BJ (cell line): ENCODE measurements at places on chromosomes 16 and 17.

DNA sequence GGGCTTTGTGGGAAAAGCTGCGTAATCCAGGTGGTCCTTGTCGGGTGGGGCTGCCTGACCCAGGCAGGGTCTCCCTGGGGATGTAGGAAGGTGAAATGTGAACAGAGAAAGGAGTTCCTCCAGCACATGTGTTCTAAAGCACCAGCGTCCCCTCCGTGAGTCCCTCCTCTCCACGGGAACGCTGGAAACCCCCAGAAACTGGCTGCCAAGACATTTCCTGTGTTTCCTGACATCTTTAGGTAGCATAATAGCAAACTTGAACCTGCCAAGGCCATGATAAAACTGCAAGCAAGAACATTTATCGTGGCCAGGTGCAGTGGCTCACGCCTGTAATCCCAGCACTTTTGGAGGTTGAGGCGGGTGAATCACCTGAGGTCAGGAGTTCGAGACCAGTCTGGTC is 12.6 kb upstream of the PYDC1 start:
- no peak for DNase-seq

GRCh38 chr17:81440051-81440471 is 44.8 kb downstream of the BAHCC1 start:
- no peak for DNase-seq

GRCh38 chr16:74448990-74449389 is 27.7 kb upstream of the CLEC18B start:
- peak; percentile 89 for DNase-seq

- DNase-seq = no peak
Measured at GRCh38 chr17:36600936-36601302, 464 bp upstream of the MRM1 start.

DNA sequence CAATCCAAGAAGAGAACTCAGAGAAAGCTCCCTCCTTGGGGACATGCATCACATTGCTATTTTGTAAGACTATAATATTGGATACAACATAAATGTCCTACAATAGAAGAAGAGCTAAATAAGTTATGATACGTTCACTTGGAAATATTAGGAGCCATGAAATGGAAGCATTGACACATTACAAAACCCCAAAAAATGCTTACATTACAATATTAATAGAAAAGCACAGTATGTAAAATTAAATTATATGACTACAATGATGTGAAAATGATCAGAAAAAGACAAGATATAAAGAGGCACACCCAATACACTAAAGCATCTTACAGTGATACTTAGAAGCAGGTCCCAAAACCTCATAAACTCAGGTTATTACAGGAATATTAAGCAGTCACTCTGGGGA is 694.1 kb downstream of the TOX3 start:
- DNase-seq = no peak

- no peak for DNase-seq
Measured at GRCh38 chr17:79942011-79942405, 93.7 kb downstream of the TBC1D16 start.

DNA sequence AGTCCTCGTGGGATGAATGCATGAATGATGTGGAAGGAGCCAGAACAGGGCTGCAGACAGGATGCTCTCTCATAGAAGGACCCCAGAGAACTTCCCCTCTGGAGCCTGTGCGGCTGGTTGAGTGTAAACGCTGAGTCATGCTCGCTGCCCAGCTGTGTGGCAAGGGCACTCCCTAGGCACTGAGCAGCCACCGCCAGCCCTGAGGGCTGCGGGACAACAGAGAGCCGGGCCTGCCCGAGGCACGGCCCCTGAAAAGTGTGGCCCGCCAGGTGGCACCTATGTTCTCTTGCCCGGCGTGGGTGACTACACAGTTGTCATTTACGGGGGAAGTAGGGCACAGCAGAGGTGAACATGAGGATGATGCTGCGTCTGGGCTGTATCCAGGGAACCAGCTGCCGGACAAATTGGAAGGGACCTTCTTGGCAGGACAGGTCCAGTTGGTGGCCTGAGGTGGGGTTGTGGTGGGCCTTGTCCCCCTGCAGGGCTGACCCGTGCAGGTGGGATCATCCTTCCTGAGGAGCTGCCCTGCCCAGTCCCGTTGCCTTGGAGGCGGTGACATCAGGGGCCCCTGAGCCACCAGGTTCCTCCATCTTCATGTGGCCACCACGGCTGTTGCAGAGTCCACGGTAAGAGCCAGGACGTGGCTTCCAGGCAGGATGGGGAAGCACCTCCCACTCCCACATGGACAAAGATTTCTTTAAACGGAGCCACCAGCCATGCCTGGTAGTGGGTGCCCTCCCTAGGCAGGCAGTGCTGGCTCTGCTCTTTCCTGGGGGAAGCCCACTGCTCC is 94.8 kb upstream of the CBX4 start:
- DNase-seq = no peak

DNA sequence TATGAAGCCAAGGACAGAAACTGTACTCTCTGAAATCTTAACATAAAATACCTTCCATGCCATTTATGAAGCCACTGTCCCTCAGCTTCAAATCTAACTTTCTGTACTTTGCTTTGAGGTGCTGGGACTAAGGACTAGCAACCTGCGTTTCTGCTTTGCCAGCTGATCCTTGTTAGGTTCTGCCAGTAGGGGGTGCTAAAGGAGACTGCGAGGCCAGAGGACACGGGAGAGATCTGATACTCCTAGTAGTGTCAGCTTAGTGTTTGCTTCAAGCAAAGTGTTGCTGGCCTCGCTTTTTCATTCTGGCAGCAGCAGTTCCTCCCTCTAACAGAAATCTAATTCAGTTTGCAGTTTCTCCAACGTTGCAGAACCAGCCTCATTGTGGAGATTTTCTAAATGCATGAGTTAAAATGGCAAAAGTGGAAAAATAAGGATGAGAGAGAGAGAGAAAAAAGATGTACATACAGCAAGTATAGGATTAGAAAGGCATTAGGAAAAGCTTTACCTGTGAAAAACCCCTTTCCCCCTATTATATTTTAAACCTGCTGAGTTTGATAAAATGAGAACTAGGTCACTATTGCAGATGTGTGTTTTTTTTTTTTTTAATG is 297.5 kb downstream of the CA10 start:
- DNase-seq = no peak

DNA sequence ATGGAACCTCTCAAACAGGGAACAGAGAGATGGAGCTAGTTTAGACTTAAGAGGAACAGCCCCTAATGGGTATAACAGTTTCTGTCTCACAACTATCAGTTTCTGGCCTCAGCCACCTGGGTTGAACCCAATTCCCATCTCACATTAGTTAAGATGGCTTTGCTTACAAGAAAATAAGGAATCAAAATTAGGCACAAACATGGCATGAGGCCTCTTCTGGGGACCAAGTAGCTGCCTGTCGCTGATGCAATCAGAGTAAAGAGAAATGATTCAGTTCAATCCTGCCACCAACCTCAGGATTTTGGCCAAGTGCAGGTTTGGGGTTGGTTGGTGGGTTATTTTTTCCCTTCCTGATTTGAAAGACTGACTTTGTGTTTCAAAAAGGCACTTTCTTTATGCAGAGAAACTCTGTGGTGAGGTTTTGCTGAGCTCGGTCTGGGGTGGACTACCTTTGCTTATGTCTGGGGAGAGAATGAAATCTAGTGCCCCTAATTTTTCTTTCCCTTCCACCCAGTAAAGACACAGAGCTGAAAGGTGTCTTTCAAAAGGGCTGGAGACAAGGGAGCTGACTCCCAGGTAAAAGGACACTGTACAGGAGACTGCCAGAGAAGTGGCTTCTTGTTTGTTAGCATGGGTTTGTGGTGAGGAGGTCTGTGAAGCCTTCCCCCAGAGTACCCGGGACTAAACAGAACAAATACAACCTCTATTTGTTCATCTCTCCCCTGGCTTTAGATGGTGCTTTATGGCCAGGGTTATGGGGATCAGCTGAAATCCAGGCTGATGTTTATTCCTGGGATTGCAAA is 44.8 kb upstream of the NFAT5 start:
- DNase-seq = no peak

DNA sequence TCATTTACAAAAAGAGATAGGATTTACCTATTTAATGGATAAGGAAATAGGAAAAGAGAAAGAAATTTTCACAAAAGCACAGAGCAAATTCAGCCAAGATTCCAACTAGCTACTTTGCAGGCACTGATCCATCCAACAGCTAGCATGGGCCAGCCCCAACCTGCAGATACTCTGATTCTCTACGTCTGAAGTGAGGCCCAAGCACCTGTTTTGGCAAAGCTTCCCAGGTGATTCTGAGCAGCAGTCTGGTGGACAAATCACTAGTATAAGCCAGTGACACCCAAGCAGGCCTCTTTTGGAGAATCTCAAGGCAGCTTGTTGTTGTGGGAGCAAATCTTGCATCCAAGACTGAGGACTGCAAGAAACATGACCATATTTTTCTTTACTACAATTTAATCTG is 20.9 kb upstream of the CALB2 start:
- DNase-seq = no peak

GRCh38 chr17:13785981-13786598 is 184.4 kb upstream of the HS3ST3A1 start:
- DNase-seq = peak; percentile 23

DNA sequence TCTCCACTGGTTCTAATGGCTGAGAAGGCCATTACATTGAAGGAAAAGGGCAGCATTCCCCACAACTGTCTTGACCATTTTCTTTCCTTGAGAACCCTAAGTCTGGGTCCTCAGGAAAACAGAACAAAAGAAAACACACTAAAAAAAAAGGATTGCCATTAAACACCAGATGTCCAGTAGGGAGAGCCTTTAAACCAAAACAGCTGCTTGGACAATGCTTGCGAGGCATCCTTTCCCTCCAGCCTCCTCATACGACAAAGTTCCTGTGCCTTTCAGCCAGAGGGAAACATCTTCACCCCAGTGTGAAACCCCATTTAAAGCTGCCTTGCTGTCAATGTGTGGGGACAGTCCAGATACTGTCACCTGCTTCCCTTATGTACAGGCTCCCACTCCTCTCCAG is 74.3 kb downstream of the MMD start:
- no peak for DNase-seq

DNA sequence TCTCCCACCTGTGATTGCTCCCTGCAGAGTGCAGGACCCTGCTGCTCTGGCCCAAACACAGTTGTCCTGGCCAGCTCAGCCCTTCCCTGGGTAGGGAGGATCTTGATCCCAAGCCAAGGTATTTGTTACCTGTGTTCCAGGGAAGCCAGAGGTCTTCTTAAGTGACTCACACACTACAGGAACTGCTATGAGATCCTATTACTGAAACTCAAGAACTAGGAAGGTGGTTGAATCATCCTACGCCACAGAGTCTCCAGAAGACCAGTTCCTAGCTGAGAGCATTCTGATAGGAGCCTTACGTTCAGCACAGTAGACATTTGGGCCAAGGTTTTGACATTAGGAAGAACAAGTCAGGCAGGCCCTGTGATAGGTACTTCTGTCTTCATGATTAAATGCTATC is 12.0 kb downstream of the CHST6 start:
- DNase-seq = no peak

DNA sequence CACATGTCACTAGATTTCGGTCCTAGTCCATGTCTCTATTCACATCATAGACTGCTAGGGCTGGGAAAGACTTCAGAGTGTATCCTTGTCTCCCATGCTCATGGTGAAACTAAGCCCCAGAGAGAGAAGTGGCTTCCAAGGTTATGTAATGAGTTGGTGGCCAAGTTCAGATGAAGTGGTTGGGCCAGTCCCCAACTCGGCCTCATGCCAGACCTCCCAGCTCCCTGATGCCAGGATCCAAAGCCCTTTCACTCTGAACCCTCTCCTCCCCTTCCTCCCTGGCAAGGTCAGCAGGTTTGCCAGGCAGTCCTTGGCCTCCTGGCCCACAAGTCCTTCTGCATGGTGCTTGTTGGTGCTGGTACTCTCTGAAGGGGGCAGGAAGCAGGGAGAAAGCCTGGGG is 189.7 kb downstream of the AXIN2 start:
- no peak for DNase-seq

DNA sequence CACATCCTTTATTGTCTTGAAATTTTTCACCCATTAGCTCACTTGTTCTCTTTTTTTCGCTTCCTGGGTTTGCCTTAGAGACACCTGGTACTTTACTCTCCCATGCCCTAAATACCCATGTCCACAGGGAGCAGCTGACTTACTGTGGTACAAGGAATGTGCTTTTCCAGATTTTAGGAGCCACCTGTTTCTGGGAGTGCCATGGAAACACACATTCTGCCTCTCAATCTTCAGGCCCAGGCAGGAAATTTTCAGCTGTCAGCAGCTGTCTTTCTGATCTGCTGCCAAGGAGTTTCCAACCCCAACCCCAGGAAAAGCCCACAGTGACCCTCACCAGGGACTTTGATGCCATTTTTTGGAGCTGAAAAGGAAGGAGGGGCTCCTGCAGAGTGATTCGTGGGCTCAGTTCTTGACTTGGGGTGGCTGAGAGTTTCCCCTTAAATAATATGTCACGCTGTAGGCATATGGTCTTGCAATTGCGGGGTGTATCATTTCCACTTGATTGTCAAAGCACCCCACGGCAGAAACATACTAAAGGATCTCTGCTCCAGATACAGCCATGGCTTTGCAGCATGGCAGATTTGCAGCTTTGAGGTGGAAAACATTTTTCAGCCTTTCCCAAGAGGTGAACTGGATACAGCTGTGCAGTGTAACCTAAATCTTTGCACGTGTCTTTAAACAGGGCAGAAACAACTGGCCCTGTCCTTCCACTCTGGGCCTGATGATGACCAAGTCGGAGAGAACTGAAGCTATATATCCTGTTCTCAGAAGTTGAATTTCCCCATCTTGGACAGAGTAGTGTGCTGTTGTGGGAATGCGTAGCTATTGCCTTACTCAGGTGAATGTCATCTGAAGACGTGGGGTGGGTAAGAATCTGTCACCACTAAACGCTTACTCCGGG is 19.2 kb downstream of the RBFOX1 start:
- no peak for DNase-seq

DNA sequence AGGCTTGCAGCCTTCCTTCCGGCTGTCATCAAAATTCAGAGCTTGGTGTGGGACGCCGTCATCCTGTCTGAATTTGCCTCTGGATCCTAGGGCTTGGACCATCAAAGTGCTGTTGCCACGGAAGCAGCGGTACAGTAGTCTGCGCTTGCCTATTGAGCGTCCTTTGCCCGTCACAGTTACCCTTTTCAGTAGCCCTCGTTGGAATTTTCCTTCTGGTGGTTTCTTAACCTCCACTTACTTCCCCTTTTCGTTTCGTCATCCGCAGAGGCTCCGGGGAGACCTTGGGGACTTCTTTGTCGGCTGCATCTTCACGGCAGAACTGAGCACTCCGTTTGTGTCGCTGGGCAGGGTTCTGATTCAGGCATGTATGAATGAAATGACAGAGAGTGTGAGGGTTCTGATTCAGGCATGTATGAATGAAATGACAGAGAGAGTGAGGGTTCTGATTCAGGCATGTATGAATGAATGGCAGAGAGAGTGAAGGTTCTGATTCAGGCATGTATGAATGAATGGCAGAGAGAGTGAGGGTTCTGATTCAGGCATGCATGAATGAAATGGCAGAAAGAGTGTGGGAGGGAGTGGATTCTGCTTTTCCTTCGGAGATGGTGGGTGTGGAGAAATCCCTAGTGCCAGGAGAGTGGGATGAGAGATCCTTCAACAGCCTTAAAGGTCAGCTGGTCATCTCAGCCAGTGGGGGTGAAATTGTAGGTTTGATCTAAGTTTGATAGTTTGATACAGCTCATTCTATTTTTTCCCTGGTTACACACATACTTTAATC is 8.0 kb downstream of the TLCD3A start:
- DNase-seq = no peak

- no peak for DNase-seq
Measured at GRCh38 chr17:82241183-82241925, 12.5 kb downstream of the SLC16A3 start.

GRCh38 chr17:61223725-61224124 is 175.9 kb upstream of the TBX2 start:
- no peak for DNase-seq

GRCh38 chr17:4901108-4901647 is 1.7 kb downstream of the CHRNE start:
- DNase-seq = no peak

GRCh38 chr17:39151943-39152818 is 744 bp upstream of the PLXDC1 start:
- no peak for DNase-seq
